Inflammatory macrophage (primary cell): ENCODE measurements at places on chromosomes 7 and 10.

DNA sequence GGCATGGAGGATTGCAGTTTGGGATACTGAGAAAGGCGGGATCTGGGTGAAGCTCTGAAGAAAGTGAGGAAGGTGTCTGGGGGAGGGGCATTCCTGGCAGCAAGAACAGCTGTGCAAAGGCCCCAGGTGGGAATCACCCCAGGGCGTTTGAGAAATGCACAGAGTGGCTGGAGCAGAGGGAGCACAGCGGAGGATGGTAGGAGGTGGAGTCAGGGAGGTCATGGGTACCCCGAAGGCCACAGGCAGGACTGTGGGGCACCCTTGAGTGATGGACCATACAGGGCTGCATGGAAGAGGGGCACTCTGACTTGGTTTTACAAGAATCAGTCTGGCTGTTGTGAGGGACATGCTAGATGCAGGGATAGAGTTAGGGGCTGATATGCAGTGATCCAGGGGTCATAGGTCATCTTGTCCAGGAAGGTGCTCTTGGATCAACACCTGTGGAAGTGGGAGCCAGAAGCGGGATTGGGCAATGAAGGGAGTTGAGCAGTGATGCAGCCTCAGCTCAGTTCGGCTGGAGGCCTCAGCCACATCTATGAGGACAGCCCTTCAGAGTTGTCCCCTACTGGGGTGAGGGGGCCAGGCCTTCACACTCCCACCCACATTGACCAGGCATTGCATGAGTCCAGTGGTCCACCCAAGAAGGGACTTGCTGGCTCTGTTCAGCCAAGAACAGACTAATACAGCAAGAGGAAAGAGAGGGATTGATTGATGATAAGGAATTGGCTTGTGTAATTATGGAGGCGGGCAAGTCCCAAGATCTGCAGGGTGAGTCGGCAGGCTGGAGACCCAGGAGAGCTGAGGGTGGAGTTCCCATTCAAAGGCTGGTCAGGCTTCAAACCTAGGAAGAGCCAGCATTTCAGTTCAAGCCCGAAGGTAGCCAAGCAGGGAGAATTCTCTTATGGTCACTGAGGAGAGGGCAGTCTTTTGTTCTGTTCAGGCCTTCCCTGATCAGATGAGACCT lies 48.7 kb downstream of the TSPAN15 start:
- no peak for DNase-seq

- DNase-seq: no peak
These were observed 183.6 kb upstream of the DGKB start for GRCh38 chr7:15086131-15086611.

DNA sequence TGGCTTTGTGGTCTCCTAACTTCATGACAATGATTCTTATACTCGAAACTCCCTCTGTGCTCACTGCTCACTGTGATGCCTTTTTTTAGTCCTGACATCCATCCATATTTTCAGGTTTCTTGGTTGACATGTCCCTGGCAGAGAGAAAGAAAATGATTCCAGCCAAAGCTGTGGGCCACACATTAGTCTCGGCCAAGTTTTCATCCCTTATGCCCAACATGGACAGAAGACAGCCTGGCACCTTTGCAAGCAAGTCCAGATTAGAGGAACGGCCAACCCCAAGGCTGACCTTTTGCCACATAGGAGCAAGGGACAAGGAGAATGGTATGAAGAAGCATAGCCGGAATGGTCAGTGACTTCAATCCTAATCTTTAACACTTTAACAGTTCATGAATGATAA lies 8.7 kb upstream of the OPALIN start:
- no peak for DNase-seq

GRCh38 chr10:122407375-122408125 lies 33.0 kb downstream of the PLEKHA1 start:
- DNase-seq: peak; percentile 61

DNA sequence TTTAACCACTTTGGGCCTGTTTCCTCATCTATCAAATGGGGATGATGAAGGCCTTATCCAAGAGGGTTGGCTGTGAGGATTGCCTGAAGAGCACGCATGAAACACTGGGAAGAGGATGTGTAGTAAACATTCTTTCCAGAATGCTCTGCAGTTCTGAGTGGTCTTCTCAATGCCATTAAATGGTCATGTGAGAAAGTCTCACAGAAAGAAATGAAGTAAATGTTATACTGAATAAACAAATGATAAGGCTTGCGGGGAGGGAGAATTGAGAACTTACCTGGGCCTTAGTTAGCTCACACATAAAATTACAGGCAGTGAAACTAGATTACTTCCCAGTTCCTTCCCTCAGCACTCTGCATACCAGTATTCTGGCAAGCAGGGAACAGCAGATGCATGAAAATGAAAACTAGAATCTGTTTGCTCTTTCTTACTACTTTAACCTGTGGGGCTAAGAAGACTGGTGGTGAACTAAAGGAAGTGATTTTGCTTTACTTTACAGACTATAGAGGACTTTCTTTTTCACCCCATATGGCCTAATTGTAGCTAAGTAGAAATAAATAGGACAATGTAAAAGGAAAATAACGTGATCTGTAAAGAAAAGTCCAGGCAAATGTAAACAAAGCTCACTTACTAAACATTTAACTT lies 135.3 kb upstream of the CCDC6 start:
- DNase-seq: peak; percentile 13

- peak; percentile 65 for DNase-seq
These were observed 28.6 kb upstream of the VCL start for GRCh38 chr10:73969224-73969841.

DNA sequence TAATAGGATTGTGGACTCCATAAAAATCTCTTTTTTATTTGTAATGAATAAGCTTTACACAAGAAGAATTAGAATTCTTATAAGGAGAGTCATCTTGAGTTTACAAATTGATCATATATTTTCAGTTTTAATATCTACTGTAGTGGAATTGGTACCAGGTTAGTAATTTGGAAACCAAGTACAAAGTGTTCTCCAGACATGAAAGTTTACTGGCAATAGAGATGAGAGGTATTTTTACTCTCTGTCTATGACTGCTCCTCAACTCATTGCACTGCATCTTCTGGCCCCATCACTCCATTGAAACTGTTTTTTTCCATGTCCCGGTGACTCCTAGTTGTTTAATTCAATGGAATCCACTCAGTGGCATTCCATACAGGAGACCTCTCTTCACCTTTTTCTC lies 164.5 kb upstream of the SMIM30 start:
- no peak for DNase-seq

DNA sequence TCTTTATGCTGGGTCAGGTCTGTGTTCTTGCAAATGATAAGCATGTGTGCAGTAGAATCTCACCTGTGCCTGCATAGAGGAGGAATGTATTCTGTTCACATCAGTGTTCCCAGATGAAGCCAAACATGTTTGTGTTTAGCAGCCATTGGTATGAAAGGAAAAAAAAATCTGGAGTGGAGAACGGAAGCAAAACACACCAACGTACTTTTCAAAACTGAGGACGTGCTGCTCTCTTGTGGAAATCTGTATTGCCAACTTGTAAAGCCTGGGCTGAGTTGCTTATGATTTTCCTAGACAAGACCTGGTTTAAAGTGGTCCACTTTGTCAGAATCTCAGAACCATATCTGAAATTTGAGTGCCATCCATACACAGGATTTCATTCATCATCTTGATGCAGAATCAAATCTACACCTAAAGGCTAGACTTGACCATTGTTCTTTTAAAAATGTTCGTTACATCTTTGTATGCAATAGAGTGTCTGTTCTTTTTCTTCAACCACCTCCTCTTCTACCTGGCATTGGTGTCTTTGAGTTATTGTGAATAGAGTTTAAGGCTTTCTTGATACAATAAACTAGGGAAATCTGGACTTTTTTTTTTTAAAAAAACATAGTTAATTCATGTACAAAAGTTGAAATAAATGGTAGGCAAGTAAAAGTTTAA lies 367.7 kb downstream of the PHF14 start:
- no peak for DNase-seq
